ENCODE measurements at places on chromosomes 6 and 20.

DNA sequence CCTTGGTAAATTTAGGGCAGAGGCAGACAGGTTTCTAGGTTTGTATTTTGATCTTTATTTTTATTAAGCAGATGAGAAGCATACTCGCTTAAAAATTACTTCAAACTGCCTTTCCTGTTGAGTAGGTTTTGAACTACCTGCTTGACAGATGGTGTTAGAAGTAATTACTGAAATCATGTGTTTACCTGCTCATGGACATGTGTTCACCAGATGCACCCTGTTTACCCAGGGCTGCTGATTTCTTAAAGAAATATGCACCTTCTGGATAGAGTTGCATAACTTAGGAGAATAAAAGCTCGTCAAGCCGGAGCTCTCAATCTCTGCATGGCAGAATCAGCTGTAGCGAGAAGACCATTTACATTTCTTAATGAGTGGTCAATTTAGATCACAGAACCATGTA lies 165.1 kb downstream of the CDKAL1 start:
- no peak for DNase-seq
- no peak overlapping the region for H3K4me3 ChIP-seq
- H3K27ac ChIP-seq: no peak overlapping the region
- H3K27me3 ChIP-seq: no peaks in the 10 kb centered on the region
- H3K36me3 ChIP-seq: no peaks in the 10 kb centered on the region

DNA sequence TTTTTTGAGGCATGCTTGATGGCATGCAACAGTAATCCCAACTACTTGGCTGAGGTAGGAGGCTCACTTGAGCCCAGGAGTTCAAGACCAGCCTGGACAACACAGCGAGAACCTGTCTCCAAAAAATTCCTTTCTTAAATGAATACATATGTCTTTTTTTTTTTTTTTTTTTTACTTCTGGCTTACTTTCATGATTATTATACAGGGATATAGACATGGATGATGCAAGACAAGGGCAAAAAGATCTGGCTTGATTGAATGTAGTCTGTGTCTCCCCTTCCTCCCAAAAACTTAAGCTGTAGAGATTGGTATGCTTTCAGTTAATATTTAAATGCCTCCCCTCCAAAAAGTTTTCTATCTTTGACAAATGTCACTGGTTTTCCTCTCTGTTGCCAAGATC lies 7.6 kb downstream of the SNX3 start:
- no peaks in the 10 kb centered on the region for H3K27me3 ChIP-seq
- no peak overlapping the region for H3K4me3 ChIP-seq
- no peaks in the 10 kb centered on the region for H3K36me3 ChIP-seq
- no peak overlapping the region for H3K27ac ChIP-seq
- DNase-seq: no peak

GRCh38 chr20:24836661-24837299 lies 112.3 kb upstream of the CST7 start:
- no peak overlapping the region for H3K4me3 ChIP-seq
- H3K27ac ChIP-seq: no peak overlapping the region
- DNase-seq: no peak
- H3K4me1 ChIP-seq: no peaks in the 10 kb centered on the region
- no peaks in the 10 kb centered on the region for H3K36me3 ChIP-seq
- no peaks in the 10 kb centered on the region for H3K27me3 ChIP-seq

GRCh38 chr6:72930556-72931132 lies 294.7 kb downstream of the KHDC1L start:
- no peak overlapping the region for H3K4me3 ChIP-seq
- H3K27me3 ChIP-seq: no peaks in the 10 kb centered on the region

DNA sequence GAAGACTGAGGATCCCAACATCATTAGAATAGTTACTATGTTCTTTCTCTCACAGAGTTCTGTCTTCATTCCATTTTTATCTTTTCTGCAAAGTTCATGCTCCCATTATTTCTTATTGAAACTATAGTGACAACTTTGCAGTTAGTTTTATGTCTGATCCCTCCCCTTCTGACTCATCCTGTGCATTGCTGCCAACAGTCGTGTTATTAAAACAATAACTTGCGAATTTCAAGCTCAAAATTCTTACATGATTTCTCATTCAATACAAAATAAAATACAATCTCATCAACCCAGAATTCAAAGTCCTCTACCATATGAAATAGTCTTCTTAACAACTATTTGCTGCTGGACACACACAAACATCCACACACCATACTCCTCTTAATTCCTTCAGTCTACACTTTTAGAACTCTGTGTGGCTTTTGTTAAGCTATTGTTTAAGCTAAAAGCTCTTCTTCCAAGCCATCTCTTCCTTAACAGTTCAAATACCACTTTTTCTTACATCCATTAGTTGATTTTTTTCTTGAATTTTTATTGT lies 261.4 kb upstream of the IRAK1BP1 start:
- no peak overlapping the region for H3K27ac ChIP-seq
- no peaks in the 10 kb centered on the region for H3K36me3 ChIP-seq
- H3K4me3 ChIP-seq: no peak overlapping the region
- H3K4me1 ChIP-seq: peaks cover 14% of the 10 kb centered on the region

GRCh38 chr20:20546402-20546801 lies 166.0 kb downstream of the RALGAPA2 start:
- H3K27ac ChIP-seq: no peak overlapping the region
- H3K4me1 ChIP-seq: no peaks in the 10 kb centered on the region
- H3K27me3 ChIP-seq: no peaks in the 10 kb centered on the region
- H3K36me3 ChIP-seq: no peaks in the 10 kb centered on the region
- DNase-seq: no peak
- no peak overlapping the region for H3K4me3 ChIP-seq

- H3K27ac ChIP-seq: no peak overlapping the region
- H3K4me1 ChIP-seq: peaks cover 18% of the 10 kb centered on the region
- peak; percentile 75 for DNase-seq
- H3K36me3 ChIP-seq: no peaks in the 10 kb centered on the region
Measured at GRCh38 chr20:41009946-41010345, 18.7 kb upstream of the TOP1 start.

GRCh38 chr6:10962673-10963072 lies 75.8 kb downstream of the SYCP2L start:
- no peaks in the 10 kb centered on the region for H3K27me3 ChIP-seq
- peak; percentile 84 for DNase-seq
- H3K4me3 ChIP-seq: no peak overlapping the region
- no peaks in the 10 kb centered on the region for H3K36me3 ChIP-seq
- no peak overlapping the region for H3K27ac ChIP-seq
- peaks cover 6% of the 10 kb centered on the region for H3K4me1 ChIP-seq

DNA sequence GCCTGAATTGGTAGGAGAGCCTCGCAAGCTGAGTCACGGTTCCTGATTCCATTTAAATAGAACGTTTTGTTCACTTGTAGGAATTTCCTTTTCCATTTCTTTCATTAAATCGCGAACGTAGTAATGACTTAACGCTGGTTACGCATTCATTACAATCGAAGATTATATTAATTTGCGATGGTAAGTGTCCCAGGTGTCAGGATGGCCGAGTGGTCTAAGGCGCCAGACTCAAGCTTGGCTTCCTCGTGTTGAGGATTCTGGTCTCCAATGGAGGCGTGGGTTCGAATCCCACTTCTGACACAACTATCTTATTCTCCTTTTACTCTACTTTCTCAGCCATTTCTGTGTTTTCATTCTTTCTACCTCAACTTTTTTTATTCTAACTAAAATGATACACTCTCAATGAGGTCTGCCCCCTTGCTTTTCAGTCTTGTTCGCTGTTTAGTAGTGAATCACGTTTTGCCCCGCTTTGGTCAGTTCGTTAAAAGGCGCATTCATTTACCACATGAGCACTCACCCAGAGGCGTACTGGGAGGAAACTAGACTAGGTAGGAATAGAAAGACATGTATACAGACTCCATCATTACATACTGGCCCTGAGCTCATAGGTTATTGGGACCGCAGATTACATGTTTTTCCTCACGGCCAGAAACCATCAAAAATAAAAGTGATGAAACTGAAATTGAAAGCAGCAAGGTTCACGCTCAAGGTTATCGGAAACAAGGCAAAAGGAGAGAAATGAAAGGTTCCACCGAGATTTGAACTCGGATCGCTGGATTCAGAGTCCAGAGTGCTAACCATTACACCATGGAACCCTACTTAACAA lies 17.3 kb upstream of the TRIM27 start:
- H3K4me3 ChIP-seq: peak overlapping the region; percentile 81
- peaks cover 3% of the 10 kb centered on the region for H3K4me1 ChIP-seq
- H3K27me3 ChIP-seq: no peaks in the 10 kb centered on the region
- no peaks in the 10 kb centered on the region for H3K36me3 ChIP-seq

DNA sequence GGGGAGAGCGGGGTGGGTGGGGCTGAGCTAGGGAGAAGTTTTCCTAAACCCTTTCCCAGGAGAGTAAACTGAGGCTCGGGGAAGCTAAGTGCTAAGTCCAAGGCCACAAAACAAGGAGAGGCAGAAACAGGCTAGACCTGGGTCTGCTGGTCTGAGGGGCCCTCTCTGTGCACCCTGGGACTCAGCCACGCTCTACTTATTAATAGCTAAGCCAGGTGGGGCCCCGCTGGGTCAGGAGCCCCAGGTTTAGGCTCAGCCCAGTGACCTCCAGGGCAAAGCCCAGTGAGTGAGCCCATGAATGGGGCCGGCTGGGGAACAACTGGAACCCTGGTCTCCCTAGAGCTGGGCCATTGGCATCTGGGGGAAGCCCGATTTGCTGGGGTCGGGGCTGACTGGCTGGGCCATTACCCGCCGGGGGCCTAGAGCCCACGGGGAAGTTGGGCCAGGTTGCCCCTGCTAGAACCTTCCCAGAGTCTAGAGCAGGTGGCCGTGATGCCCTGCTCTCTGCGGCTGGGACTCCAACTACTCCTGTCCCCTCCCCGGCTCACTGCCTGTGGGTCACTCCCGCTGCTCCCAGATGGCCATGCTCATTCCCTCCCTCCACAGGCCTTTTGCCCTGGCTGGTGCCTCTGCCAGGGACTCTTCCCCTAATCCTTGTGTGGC lies 24.1 kb upstream of the NOL4L start:
- H3K4me3 ChIP-seq: no peak overlapping the region
- peaks cover 33% of the 10 kb centered on the region for H3K27me3 ChIP-seq
- no peaks in the 10 kb centered on the region for H3K36me3 ChIP-seq
- no peak overlapping the region for H3K27ac ChIP-seq

DNA sequence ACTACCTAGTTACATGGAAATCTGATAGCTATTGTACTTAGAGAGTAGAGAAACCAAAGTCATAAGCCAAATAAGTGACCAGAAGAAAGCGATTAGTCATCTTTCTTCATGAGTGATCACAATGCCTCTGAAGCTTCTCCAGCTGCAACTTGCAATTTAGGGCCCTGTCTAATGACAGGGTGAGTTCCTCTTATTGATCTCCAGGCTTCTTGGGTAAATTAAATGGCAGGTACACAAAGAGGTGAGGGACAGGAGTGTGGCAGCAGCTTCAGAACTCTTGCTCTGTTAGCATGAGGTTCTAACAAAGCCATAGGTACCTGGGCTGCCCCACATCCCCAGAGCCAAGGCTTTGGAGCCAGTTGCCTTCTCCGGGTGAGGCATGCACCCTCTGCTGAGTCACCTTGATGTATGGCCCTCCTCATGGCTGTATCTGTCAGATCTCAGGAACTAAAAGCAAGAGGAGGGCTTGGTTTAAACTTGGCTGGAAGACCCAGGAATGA lies 60.8 kb downstream of the PRDM1 start:
- H3K4me1 ChIP-seq: peaks cover 2% of the 10 kb centered on the region
- no peak overlapping the region for H3K27ac ChIP-seq
- H3K36me3 ChIP-seq: no peaks in the 10 kb centered on the region
- no peaks in the 10 kb centered on the region for H3K27me3 ChIP-seq
- DNase-seq: no peak

DNA sequence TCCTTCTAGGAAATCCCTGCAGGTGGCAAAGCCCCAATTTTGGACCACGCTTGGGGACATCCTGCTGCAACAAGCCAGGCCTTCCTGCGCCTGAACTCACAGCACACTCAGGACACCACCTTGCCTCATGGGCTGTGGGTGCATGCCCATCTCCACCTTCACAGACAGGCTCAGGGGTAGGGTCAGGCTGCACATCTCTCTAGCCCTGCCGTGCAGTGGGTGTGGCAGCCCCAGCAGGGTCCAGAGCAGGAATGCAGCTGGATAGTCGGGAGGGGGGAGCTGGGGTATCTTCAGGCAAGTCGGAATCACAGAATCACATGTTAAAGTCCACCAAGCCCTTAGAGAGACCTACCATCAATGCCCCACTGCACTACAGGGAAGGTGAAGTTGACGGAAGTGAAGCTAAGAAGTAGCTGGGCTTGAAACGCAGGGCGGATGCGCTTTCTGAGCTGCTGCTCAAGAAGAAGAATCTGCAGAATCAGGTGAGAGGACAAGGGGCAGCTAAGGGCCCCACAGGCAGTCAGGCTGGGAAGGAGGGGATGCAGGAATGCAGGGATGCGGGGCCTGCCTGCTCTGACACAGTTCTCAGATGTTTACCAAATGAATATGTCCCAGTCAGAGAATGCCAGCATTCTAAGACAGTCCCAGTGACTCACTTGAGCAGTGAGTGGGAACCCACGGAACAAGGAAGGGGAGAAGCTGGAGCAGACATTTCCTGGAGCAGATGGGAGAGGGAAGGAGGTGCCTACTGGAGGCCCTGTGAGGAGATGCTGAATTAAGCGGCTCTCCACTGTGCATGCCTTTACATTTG lies 11.3 kb downstream of the SERPINB6 start:
- no peak overlapping the region for H3K4me3 ChIP-seq
- H3K36me3 ChIP-seq: peaks cover 12% of the 10 kb centered on the region
- H3K4me1 ChIP-seq: peaks cover 24% of the 10 kb centered on the region
- peak; percentile 55 for DNase-seq
- peak overlapping the region; percentile 60 for H3K27ac ChIP-seq

DNA sequence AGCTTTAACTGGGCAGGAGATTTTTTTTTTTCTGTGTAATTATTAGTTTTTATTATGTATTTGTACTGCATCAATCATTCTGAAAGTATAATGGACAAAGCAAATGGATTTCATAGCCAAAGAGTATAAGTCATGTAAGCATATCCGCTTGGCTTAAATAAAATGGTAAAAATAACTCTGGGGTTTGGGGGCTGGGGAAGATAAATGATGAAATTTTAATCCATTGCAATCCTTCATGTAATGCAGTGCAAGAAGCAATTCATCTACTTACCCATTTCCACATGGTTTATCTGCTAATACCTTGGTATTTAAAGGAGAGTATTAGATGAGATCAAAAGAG lies 781.4 kb downstream of the QKI start:
- no peak overlapping the region for H3K4me3 ChIP-seq
- no peak for DNase-seq
- no peaks in the 10 kb centered on the region for H3K27me3 ChIP-seq
- H3K4me1 ChIP-seq: no peaks in the 10 kb centered on the region

- H3K36me3 ChIP-seq: no peaks in the 10 kb centered on the region
- DNase-seq: peak; percentile 4
- H3K4me3 ChIP-seq: no peak overlapping the region
- no peak overlapping the region for H3K27ac ChIP-seq
- no peaks in the 10 kb centered on the region for H3K4me1 ChIP-seq
Measured at GRCh38 chr6:88807622-88808021, 155.8 kb downstream of the RNGTT start.

- no peak for DNase-seq
- no peaks in the 10 kb centered on the region for H3K27me3 ChIP-seq
- no peak overlapping the region for H3K27ac ChIP-seq
- no peaks in the 10 kb centered on the region for H3K36me3 ChIP-seq
Measured at GRCh38 chr6:124683507-124683906, 278.7 kb upstream of the RNF217 start.
